ENCODE measurements at places on chromosomes 2 and 18.

DNA sequence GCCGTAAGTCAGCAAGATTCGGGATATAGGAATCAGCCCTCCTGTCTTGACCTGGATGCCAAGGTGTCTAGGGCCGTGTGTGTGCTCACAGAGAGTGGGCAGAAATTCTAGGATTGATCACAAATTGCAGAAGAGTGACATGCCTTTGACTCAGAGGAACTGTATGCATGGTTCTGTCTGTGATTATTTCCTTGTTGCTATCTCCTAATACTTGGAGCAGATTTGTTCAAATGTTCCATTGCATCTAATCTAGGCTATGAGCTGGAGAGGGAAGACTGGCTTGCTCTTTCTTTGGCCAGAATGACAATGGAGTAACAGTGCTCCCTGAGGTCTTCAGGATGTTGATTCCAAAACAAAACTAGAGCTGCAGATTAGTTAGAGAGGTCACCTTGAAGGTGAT lies 115.0 kb downstream of the EN1 start:
- H3K4me3 ChIP-seq: no peak overlapping the region
- H3K27ac ChIP-seq: no peak overlapping the region
- no peaks in the 10 kb centered on the region for H3K27me3 ChIP-seq
- no peak for DNase-seq
- H3K4me1 ChIP-seq: no peaks in the 10 kb centered on the region

- no peak for DNase-seq
- H3K36me3 ChIP-seq: no peaks in the 10 kb centered on the region
- no peak overlapping the region for H3K27ac ChIP-seq
Observed at GRCh38 chr2:1870431-1870830, 126.1 kb upstream of the PXDN start.

DNA sequence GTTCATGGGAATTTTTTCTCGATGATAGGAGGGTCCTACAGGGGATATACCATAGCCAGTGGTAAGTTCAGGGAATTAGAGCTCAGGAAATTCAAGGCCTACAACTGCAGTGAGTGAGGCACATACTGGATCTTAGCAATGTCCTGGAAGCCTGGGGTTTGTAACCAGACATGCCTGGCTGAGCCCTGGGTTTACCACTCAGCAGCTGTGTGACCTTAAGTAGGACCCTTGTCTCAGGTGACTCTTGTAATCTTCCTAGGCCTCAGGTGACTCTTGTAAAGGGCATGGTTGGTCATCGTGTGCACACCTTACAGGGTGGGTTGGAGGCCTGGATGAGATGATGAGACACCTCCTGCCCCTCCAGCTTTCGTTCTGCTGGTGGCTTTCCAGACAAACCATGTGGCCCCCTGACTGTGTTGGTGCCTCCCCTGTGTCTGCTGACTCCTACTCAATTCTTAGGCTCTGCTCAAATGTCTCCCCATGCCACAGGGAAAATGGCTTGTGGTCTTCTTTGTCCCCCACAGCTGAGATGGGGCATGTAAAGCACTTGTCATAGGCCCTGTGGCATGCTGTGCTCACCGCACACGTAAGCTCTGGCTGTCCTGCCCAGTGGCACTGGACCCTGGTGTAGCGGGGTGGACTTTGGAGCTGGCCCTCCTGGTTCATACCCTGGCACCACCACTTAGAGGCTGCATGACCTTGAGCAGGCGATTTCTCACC lies 94.1 kb downstream of the FHOD3 start:
- H3K4me3 ChIP-seq: no peak overlapping the region
- no peak overlapping the region for H3K27ac ChIP-seq

- H3K27me3 ChIP-seq: no peaks in the 10 kb centered on the region
- no peak overlapping the region for H3K4me3 ChIP-seq
- peaks cover 32% of the 10 kb centered on the region for H3K4me1 ChIP-seq
- peak overlapping the region; percentile 9 for H3K27ac ChIP-seq
- peak; percentile 65 for DNase-seq
- H3K36me3 ChIP-seq: peaks cover 17% of the 10 kb centered on the region
Observed at GRCh38 chr2:33373986-33374385, 102.5 kb upstream of the RASGRP3 start.

GRCh38 chr2:127589358-127589757 lies 53.9 kb downstream of the MYO7B start:
- H3K4me1 ChIP-seq: no peaks in the 10 kb centered on the region
- no peaks in the 10 kb centered on the region for H3K36me3 ChIP-seq
- H3K4me3 ChIP-seq: no peak overlapping the region
- peak; percentile 17 for DNase-seq
- H3K27me3 ChIP-seq: no peaks in the 10 kb centered on the region

DNA sequence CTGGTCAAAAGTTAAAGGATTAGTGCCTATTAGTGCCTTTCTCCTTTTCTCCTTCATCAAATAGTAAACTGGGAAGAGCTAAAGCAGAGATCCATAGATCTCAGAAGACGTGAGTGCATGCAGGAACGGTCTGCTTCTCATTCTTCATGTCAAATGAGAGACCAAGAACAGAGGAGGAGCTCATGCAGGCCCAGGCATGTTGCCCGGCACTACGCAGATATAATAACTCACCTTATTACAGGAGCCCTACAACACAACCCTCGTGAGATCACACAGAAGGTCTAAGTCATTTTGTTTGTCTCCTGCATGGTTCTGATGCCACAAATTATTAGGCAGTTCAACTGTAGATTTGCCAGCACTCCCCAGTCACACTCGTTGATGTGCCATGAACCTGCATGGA lies 71.8 kb downstream of the CMPK2 start:
- H3K4me3 ChIP-seq: no peak overlapping the region
- H3K27ac ChIP-seq: no peak overlapping the region
- H3K4me1 ChIP-seq: no peaks in the 10 kb centered on the region
- DNase-seq: no peak

All from osteoblast (primary cell).